ENCODE measurements at places on chromosomes 11 and 22. TPM values are rescaled to one million over a fixed set of nuclear protein-coding genes. Genes with fewer than 3 reads are reported as not detected.

PCF11 gene
- 19.1 TPM for total RNA-seq

HBB gene
- total RNA-seq = not detected

RFPL1 gene
- total RNA-seq = not detected

MTMR3 gene
- 18.5 TPM for total RNA-seq

OR2D2 gene
- not detected for total RNA-seq

ADM2 gene
- total RNA-seq = 1.4 TPM

FXYD6 gene
- 0.21 TPM for total RNA-seq

KCTD17 gene
- total RNA-seq = 20.5 TPM

CRYBB1 gene
- not detected for total RNA-seq

C11orf42 gene
- not detected for total RNA-seq

MS4A3 gene
- not detected for total RNA-seq

FLRT1 gene
- total RNA-seq = not detected

SCGB1D1 gene
- not detected for total RNA-seq

BLID gene
- 0.71 TPM for total RNA-seq

ANKRD49 gene
- total RNA-seq = 7.7 TPM

UPK3A gene
- total RNA-seq = not detected

GGT5 gene
- 1.9 TPM for total RNA-seq

AGBL2 gene
- 1.4 TPM for total RNA-seq

SIK2 gene
- 5.1 TPM for total RNA-seq

HTR3A gene
- not detected for total RNA-seq

PGM2L1 gene
- 1.4 TPM for total RNA-seq

NXPE2 gene
- not detected for total RNA-seq

SLC37A2 gene
- total RNA-seq = 26.1 TPM

C11orf86 gene
- not detected for total RNA-seq

MORC2 gene
- total RNA-seq = 10.6 TPM

NELL1 gene
- total RNA-seq = not detected

RASSF10 gene
- 6.5 TPM for total RNA-seq

MMP27 gene
- not detected for total RNA-seq

CARD18 gene
- 2.0 TPM for total RNA-seq

AIP gene
- total RNA-seq = 56.6 TPM

CABP4 gene
- total RNA-seq = not detected

MMP8 gene
- total RNA-seq = not detected

BDNF gene
- 1.2 TPM for total RNA-seq

PLEKHA7 gene
- total RNA-seq = 15.4 TPM

KCNQ1OT1 gene
- 0.37 TPM for total RNA-seq

SLC7A4 gene
- total RNA-seq = 2.0 TPM

GGTLC3 gene
- not detected for total RNA-seq

CXCR5 gene
- not detected for total RNA-seq

SLCO2B1 gene
- 0.07 TPM for total RNA-seq

KIRREL3 gene
- not detected for total RNA-seq

BIK gene
- 20.0 TPM for total RNA-seq

APOA5 gene
- total RNA-seq = not detected

OR10A2 gene
- not detected for total RNA-seq

All from airway epithelial cell (primary cell).